Neural progenitor cell (in vitro differentiated cells): ENCODE measurements at places on chromosomes 7 and 10.

DNA sequence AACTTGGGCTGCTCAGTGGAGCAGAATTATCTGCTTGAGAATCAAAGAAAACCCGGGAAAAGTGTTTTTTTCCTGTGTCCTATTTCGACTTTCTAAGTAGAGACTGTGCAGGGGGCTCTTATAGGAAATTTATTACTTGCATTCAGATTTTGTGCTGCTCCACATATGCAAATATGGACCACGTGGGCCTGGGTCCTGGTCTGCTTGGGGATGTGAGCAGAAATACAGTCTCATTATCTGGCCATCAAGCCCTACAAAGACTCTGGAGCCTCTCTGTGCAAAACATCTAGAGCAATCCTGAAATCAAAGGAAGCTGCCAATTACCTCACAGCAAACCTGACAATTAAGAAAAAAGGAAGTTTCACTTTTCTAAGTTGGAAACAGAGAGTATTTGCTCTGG, 216.9 kb downstream of the LRMDA start:
- DNase-seq: no peak

DNA sequence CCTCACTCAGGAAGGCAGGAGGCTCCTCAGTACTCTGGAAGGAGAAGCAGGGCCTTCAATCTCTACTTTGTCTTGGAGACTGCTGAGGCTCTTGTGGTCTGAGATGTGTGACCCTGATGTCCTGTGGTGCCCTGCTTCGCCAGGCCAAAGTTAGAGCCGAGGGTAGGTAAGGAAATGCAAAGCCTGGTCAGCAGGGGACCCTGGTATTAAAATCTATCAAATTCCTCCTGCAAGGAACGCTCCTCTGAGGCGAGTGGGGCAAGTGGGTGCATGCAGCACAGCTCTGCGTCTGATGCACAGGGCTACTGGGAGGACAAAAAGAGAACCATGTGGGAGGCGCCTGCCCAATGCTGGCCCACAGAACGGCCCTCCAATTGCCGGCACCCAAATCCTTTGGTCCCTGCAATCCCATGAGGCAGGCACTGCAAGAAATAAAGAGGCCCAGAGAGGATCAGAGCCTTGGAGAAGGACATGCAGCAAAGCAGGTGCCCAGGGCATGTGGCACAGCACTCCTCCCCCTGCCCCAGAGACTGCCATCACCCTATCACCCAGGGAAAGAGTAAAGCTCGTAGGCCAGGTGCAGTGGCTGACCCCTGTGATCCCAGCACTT, 23.1 kb upstream of the ZMIZ1 start:
- DNase-seq: no peak

DNA sequence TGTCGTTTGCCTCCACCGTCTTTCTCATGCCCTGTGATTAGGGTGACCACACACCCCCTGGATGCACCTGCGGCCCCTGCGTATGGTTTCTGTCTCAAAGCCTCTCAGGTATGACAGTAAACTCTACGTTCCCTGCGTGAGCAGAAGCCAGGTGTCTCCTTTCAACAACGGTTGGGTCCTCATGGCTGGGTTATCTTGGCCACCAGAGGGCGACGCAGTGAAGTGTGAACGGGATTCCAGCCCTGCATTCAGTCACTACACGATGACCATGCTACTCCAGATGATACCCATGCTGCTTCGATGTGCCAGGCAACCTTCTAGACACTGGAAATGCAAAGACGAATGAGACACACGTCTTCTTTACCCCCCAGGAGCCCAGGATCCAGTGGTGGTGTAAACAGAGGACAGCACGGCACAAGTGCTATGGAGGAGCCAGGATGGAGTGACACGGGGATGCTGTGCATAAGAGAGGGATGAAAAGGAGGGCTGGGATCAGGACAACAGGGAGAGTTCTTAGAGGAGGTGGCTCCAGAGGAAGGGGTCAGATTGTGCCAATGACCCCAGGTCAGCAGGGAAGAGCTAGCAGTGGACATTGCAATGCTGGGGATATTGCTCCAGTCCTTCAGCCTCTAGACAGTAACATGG, 228.1 kb upstream of the PFKP start:
- peak; percentile 72 for DNase-seq

- DNase-seq: no peak
Measured at GRCh38 chr7:134766779-134767519, 12.5 kb upstream of the CALD1 start.

DNA sequence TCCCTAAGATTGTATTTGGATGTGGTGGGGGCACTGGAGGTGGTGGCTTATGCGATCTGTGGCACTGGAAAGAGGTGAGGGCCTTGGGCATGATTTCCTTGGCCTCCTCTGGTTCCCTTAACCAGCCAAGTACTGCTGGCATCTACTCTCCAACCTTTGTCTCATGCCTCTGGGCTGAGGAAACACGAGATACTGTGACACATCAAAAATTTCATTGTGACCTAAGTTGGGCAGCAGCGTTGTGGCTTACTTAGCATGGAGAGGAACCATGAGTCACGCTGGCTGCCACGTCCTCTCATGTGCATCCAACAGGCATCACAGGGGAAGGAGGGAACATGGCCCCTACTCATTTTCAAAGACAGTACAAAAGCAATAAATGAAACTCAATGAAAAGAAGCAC, 29.7 kb upstream of the GSDME start:
- no peak for DNase-seq

- DNase-seq: no peak
Measured at GRCh38 chr7:37927773-37928444, 7.5 kb downstream of the EPDR1 start.

DNA sequence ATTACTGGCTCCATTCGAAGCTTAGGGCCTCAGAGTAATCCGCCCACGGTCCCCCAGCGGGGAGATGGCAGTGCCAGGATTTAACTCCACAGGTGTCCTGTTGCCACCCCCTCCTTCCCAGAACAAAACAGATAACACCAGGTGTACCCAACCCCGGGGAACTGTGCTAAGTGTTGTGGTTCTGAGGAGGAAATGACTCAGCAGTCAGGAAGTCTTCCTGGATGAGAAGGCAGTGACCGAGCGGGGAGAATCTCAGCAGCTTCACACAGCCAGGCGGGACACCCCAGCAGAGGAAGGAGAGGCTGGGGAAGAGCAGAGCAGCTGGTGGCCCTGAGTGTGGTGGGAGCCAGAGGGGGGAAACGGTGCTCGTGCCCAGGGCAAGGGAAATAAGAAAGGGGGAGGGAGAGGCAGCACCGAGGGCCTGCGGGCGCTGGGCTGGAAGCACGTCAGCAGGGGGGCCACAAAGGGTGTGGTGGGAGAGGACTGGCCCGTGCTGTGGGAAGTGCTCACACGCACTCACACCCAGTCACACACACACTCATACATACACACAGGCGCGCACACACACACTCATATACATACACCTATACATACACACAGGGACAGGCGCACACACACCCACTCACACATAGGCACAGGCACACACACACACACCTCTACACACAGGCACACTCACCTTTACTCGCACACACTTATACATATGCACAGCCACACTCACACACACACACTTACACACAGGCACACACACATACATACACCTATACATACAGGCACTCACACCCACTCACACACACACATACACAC, 59.8 kb upstream of the CHST15 start:
- DNase-seq: no peak
